ENCODE measurements at places on chromosomes 11 and 22. TPM values are rescaled to one million over a fixed set of nuclear protein-coding genes. Genes with fewer than 3 reads are reported as not detected.

GRCh38 chr11:76166314-76166713 lies 40.0 kb downstream of the WNT11 start:
- no peak overlapping the region for H3K27ac ChIP-seq
- no peak for DNase-seq
- no peaks in the 10 kb centered on the region for H3K27me3 ChIP-seq
- H3K4me1 ChIP-seq, result peaks cover 4% of the 10 kb centered on the region
- H3K4me3 ChIP-seq, result no peak overlapping the region

DNA sequence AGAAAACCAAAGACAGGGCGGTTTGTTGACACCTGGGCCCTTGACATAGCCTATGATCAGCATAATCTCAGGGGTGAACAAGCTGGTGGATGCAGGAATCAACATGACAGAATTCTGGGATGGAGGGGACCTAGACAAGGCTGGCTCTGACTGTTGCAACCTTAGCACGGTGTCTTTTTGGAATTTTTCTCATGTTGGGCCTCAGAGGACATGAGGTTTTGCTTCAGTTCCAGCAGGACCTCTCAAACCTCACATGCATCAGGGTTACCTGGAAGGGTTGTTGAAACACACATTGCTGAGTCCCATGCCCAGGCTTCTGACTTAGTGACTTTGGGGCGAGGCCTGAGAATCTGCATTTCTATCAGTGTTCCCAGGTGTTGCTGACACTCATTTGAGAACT lies 345.6 kb upstream of the B3GAT1 start:
- no peak overlapping the region for H3K4me3 ChIP-seq
- peaks cover 7% of the 10 kb centered on the region for H3K4me1 ChIP-seq
- H3K27ac ChIP-seq, result no peak overlapping the region
- no peaks in the 10 kb centered on the region for H3K27me3 ChIP-seq
- DNase-seq, result no peak
- no peaks in the 10 kb centered on the region for H3K36me3 ChIP-seq

The C11orf52 gene
- polyA plus RNA-seq, result 1.6 TPM

GRCh38 chr11:60870276-60870675 lies 2.9 kb downstream of the ZP1 start:
- no peak overlapping the region for H3K4me3 ChIP-seq
- peak overlapping the region; percentile 44 for H3K27ac ChIP-seq
- H3K27me3 ChIP-seq, result no peaks in the 10 kb centered on the region
- peak; percentile 10 for DNase-seq

The CARD18 gene
- polyA plus RNA-seq, result 0.92 TPM

The PNPLA5 gene
- not detected for polyA plus RNA-seq

DNA sequence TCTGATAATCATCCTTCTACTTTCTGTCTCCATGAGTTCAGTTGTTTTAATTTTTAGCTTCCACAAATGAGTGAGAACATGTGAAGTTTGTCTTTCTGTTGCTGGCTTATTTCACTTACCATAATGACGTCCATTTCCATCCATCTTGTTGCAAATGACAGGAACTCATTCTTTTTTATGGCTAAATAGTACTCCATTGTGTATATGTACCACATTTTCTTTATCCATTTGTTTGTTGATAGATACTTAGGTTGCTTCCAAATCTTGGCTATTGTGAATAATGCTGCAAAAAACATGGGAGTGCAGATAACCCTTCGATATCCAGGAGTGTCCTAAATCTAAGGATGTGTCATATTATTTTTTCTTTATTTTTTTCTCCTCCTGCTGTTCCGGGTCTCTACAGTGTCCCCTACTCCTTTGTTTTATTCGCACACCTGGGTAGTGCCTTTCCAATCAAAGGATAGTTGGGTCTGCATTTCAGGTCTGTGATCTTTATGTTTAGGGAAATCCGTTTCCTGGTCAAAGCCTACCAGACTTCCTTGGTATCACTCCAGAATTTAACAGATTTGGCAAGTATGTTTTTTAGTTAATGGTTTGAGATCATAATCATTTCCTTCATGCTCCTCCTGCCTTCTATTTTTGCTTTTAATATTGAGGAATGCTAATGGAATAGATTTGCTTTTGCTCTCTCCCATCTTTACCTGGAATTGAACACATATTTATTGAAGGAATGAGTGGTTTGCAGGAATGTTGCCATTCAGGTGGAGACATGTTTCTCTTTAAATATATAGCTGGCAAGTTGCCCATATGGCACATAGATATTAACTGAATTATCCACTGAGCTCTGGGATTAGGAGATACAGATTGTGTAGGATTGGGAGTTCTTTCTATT lies 53.7 kb downstream of the ARHGEF12 start:
- no peaks in the 10 kb centered on the region for H3K27me3 ChIP-seq
- no peaks in the 10 kb centered on the region for H3K36me3 ChIP-seq
- H3K4me1 ChIP-seq, result peaks cover 7% of the 10 kb centered on the region
- H3K27ac ChIP-seq, result no peak overlapping the region
- DNase-seq, result no peak

The SCN2B gene
- polyA plus RNA-seq, result 0.70 TPM

DNA sequence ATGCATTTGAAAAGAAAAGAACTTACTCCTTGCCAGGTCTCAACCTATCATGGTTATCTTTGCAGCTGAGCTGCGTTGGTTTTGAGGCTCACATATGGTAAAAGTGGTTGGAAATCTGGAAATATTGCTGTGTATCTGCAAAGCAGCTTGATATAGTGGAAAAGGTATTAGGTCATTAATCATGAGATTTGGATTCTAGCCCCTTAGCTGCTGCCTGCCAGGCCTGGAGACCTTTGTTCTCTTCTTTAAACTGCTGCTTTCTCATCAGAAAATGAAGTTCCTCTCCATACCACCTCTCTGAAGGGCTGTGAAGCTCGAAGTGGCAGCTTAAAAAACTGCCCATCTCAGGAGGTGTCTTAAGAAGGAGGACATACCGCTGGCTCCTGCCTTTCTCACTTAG lies 5.7 kb downstream of the PPARA start:
- H3K27ac ChIP-seq, result no peak overlapping the region
- H3K4me1 ChIP-seq, result peaks cover 8% of the 10 kb centered on the region
- no peaks in the 10 kb centered on the region for H3K27me3 ChIP-seq
- DNase-seq, result no peak
- H3K4me3 ChIP-seq, result no peak overlapping the region
- H3K36me3 ChIP-seq, result no peaks in the 10 kb centered on the region

The CNTN5 gene
- 0.78 TPM for polyA plus RNA-seq

DNA sequence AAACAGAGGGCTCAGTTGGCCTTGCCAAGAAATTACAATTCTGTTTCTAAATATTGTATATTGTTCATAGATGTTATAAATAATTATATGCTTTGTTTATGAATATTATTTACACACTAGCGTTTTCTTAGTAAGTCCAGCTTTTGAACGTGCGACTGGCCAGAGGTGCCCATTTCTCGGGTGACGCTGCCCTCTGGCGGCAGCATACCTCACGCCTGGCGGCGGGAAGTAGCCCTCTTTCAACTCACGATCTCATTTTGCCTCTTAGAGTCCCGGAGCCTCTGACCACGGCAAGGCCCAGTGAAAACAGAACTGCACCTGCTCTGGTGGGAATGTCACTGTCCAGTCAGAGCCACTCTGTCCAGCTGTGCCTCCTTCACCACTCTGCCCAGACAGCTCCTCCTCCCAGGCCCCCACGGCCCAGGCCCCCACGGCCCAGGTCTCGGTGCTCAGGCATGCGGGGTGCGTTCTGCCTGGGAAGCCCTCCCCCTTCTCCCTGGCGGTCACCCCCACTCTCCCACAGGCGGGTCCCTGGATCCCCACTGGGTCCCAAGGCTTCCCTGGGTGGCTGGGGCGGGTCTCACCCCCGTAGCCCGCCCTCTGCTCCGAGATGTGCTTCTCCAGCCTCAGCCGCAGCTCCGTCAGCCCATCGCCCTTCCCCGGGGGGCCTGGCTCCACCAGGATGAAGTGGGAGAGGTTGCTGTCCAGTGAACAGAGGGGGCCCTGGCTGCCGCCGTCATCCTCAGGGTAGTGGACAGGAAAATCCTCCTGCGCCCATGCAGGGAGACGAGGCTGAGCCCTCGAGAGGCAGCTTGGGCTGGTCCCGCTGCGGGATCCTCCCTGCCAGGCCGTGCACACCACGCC lies 19.3 kb downstream of the TSSC4 start:
- H3K27me3 ChIP-seq, result no peaks in the 10 kb centered on the region
- no peak overlapping the region for H3K27ac ChIP-seq
- peak; percentile 84 for DNase-seq

- no peaks in the 10 kb centered on the region for H3K36me3 ChIP-seq
- H3K4me1 ChIP-seq, result no peaks in the 10 kb centered on the region
- H3K4me3 ChIP-seq, result no peak overlapping the region
- H3K27ac ChIP-seq, result no peak overlapping the region
Measured at GRCh38 chr11:114827736-114828135, 149.4 kb downstream of the NXPE2 start.

DNA sequence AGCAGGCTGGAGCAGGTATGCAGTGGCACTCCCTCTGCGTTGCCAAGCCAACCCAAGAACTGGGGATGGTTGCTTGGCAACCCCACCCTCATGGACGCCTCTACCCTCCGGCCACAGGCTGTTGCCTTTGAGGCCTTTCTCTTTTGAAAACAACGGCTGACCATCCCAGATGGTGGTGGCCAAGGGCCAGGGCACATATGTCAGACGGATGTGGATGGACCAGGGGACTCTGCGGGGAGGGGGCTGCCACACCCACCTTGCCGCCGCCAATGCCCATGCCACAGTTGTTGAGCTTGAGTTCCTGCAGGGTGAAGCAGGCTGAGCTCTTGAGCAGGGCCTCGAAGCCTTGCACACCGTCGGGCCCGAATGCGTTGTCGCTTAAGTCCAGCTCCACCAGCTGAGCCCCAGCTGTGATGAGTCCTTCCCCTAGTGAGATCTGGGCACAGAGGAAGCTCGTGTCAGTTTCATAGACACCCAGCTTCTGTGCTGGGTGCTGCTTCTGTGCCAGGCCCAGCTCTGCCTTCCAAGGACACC lies 21.5 kb downstream of the RANGAP1 start:
- no peak overlapping the region for H3K27ac ChIP-seq
- H3K27me3 ChIP-seq, result no peaks in the 10 kb centered on the region
- no peak overlapping the region for H3K4me3 ChIP-seq
- no peak for DNase-seq
- H3K36me3 ChIP-seq, result no peaks in the 10 kb centered on the region

DNA sequence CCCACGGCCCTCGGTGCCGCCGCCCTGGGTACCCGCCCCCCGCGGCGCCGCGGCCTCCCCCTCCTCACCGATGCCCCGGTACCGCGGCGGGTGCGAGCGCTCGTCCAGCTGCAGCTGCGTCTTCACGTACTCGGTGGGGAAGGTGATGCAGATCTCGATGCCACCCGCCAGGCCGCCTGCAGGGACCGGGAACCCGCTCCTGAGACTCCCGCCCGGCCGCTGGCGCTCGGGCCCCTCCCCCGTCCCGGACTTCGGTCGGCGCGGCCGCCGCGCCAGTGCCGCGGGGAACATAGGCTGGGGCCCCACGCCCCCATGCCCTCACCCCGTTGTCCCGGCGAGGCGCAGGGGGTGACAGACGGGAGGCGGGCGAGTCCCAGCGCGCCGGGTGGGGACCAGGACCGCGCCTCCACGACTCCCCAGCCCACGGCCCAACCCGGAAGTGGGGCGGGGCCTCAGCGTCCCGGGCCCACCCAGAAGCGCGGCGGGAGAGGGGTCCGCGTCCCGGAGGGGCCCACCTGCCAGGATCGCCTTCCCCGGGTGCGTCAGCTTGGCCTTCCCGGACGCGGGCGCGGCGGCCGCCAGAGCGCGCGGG lies 375 bp downstream of the SLC25A1 start:
- DNase-seq, result peak; percentile 28
- H3K27ac ChIP-seq, result peak overlapping the region; percentile 39
- peak overlapping the region; percentile 84 for H3K4me3 ChIP-seq
- H3K36me3 ChIP-seq, result no peaks in the 10 kb centered on the region

- H3K4me1 ChIP-seq, result peaks cover 56% of the 10 kb centered on the region
- peak overlapping the region; percentile 97 for H3K27ac ChIP-seq
- H3K4me3 ChIP-seq, result peak overlapping the region; percentile 86
- DNase-seq, result peak; percentile 17
- H3K36me3 ChIP-seq, result no peaks in the 10 kb centered on the region
- H3K27me3 ChIP-seq, result no peaks in the 10 kb centered on the region
Measured at GRCh38 chr22:46079093-46079860, 71.0 kb upstream of the PPARA start.

The OR52A1 gene
- not detected for polyA plus RNA-seq

- H3K27ac ChIP-seq, result no peak overlapping the region
- no peaks in the 10 kb centered on the region for H3K27me3 ChIP-seq
- H3K4me3 ChIP-seq, result no peak overlapping the region
- H3K36me3 ChIP-seq, result no peaks in the 10 kb centered on the region
Measured at GRCh38 chr22:44463151-44463550, 34.9 kb downstream of the RTL6 start.

DNA sequence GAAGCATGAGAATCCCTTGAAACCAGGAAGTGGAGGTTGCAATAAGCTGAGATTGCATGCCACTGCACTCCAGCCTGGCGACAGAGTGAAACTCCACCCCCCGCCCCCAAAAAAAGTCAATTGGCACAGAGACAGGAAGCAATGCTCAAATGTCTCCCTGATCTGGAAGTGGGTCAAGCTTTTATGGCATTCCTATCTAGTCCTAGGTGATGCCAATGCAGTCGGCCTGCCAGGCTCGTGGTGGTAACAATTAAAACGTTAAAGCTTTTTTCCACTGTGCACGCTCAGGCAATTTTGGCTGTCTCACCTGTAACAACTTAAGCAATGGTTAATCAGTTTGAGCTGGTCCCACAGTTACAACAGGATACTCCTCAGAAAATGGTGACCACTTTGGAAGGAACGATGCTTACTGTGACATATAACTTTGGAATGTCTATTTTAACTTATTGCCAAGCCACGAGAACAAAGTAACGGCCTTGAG lies 18.9 kb upstream of the PISD start:
- DNase-seq, result no peak
- H3K27ac ChIP-seq, result no peak overlapping the region
- peaks cover 15% of the 10 kb centered on the region for H3K4me1 ChIP-seq
- H3K4me3 ChIP-seq, result no peak overlapping the region
- H3K36me3 ChIP-seq, result no peaks in the 10 kb centered on the region

- H3K27me3 ChIP-seq, result no peaks in the 10 kb centered on the region
- no peaks in the 10 kb centered on the region for H3K36me3 ChIP-seq
- no peak overlapping the region for H3K4me3 ChIP-seq
- no peaks in the 10 kb centered on the region for H3K4me1 ChIP-seq
- no peak for DNase-seq
Measured at GRCh38 chr11:25733777-25734176, 598.2 kb upstream of the ANO3 start.

The ACER3 gene
- polyA plus RNA-seq, result 34.8 TPM

The OR51E1 gene
- 0.59 TPM for polyA plus RNA-seq

- DNase-seq, result no peak
- H3K27ac ChIP-seq, result no peak overlapping the region
- H3K36me3 ChIP-seq, result no peaks in the 10 kb centered on the region
- peaks cover 4% of the 10 kb centered on the region for H3K4me1 ChIP-seq
- no peaks in the 10 kb centered on the region for H3K27me3 ChIP-seq
- no peak overlapping the region for H3K4me3 ChIP-seq
Measured at GRCh38 chr11:78767027-78767932, 192.6 kb upstream of the NARS2 start.
